Prostate gland (tissue), 2 donors: ENCODE measurements at places on chromosomes 7 and 10. TPM values are rescaled to one million over a fixed set of nuclear protein-coding genes. Genes with fewer than 3 reads are reported as not detected.
A peak's percentile ranks its signal among the peaks of the same experiment; 100 is the strongest.

- no peak overlapping the region for H3K27ac ChIP-seq
- no peaks in the 10 kb centered on the region for H3K36me3 ChIP-seq
- H3K4me1 ChIP-seq: peaks cover 3% of the 10 kb centered on the region
- H3K27me3 ChIP-seq: no peaks in the 10 kb centered on the region
- no peak for DNase-seq
- peak overlapping the region; percentile 50 for H3K4me3 ChIP-seq
Measured at GRCh38 chr10:89393898-89394297, 1.5 kb downstream of the IFIT1 start.

DNA sequence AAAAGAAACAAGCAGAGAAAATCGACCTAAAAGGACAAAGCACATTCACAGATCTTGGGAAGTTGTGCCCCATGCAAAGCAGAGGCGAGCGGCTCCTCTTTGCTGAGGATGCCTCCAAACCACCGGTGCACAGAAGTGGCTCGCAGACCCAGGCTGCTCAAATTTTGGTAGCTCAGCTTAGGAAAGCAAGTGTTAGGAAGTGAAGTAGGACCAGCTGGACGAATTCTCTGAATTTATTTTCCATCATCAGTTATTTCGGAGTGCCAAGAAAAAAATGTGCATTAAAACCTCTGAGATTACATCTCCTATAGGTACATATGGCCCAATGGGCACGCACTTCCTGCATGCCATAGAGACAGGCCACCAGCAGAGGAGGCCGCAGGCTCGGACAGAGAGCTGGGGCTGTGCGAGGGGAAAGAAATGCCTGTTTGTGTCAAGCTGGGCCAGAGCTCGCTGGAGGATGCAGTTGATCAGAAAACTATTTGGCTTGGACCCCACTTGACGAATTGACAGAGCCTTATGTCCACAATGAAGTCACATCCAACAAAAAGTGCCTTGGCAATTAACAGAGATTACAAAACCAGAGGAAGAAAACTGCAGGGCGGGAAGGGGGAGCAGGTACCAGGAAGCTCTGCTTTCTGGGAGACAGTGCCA, 122.3 kb upstream of the LYZL2 start:
- H3K4me1 ChIP-seq: no peaks in the 10 kb centered on the region
- DNase-seq: peak; percentile 31
- no peaks in the 10 kb centered on the region for H3K27me3 ChIP-seq
- H3K4me3 ChIP-seq: no peak overlapping the region

DNA sequence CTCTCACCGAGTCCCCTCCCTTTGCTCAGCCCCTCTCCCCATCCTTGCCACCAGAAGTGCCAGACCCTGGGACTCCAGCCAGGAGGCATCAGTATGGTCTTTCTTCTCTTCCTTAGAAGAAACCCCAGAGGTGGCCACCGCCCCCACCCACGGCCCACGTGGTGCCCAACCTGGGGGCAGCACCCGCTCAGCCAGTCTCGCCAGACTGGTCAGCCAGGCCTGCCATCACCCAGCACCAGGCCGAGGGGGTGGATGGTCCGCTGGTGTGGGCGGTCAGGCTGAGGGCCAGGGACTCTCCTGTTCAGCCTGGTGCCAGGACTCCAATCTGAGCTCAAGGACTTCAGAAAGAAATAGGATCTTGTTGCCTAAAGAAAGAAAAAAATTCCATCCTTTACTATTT, 5.8 kb upstream of the CLDN4 start:
- H3K36me3 ChIP-seq: no peaks in the 10 kb centered on the region
- no peak for DNase-seq
- H3K27me3 ChIP-seq: no peaks in the 10 kb centered on the region
- H3K27ac ChIP-seq: no peak overlapping the region
- H3K4me1 ChIP-seq: peaks cover 25% of the 10 kb centered on the region

DNA sequence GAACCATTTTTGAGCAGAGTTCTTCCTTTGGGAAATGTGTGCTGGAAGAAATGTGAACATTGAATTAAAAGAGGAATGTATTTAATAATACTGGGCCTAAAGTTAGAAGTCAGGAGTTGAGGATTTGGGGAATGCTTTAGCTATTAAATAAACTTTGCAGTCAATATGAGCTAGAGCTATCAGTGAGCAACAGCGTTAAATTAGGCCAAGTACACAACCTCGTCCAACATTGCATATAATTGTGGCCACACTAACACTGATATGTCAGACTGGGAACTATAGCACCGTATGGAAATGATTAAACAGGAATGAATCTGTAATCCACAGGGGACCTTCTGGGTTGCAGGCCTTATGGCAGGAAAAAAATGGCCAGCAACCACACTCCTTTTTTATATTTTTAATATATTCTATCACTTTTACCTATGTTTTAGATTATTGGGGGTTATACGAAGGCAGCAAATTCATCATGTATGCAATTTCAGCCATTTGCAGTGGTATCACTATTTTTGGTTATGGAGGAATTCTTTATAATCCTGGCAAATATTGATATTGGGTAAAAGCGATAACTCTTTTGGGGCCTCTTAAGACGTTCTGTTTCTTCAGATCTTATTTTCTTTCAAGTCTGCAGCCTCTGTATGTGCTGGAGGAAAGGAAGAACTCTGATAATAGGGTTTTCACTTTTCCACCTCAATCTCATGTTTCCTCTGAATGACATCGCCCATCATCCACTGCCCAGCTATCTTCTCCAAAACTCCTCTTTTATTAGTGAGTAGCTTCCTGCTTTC, 236.3 kb upstream of the PLXDC2 start:
- no peaks in the 10 kb centered on the region for H3K27me3 ChIP-seq
- H3K4me3 ChIP-seq: no peak overlapping the region
- no peaks in the 10 kb centered on the region for H3K36me3 ChIP-seq
- DNase-seq: no peak
- H3K4me1 ChIP-seq: no peaks in the 10 kb centered on the region

DNA sequence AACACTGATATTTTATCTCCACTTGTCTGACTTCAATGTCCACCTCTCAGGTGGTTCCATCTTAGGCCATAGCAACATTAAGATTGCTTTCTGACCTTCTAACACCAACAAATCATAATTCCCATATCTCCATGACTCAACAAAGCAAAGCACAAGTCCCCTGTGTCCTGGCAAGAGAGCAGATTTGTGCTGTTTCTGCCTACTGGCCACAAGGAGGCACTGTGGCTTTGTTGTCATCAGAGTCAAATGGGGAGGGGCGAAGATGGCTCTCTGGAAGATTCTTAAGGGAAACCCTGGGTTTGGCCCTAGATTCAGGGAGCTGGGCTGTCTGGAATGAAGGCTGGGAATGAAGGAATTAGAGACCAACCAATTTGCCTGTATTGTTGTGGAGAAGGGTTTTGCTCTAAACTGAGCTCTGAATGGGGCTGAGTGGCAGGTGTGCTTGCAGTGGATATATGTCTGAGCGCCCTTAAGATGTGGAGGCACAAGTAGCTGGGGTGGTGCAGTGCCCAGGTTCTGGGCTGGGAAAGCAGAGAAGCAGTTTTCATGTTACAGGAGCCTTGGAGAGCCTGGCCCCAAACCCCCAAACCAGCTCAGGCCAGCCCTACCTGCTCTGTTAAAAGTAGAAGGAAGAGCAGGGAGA, 154.8 kb upstream of the PRSS58 start:
- no peak overlapping the region for H3K4me3 ChIP-seq
- no peaks in the 10 kb centered on the region for H3K4me1 ChIP-seq
- DNase-seq: no peak
- H3K27me3 ChIP-seq: no peaks in the 10 kb centered on the region
- no peak overlapping the region for H3K27ac ChIP-seq

DNA sequence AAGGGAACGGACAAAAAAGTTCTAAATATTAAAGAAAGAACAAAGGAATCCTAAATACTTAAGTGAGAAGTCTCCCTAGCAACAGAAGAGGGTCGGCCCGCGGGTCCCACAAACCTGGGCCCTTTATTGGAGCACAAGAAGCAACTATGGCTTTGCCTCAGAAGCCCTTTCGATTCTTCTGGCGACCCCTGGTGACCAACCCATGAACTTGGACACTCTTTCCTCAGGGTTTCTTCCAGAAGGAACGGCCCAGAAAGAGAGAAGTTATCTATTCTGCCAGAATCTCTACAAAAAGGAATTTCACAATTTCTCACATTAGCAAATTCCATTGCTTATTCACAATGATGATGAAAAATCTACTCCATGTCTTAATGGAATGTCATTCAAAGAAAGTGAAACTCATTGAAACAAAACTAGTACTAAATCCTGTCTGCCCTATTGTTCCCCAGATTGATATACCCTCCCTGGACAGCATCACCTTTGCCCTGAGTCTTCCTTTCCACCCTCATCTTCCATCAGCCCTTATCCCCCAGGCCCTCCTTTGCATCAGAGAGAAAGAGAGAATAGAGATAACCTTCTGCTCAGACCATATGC, 43.7 kb downstream of the CPVL start:
- no peaks in the 10 kb centered on the region for H3K4me1 ChIP-seq
- no peaks in the 10 kb centered on the region for H3K27me3 ChIP-seq
- DNase-seq: peak; percentile 55
- H3K27ac ChIP-seq: no peak overlapping the region
- H3K36me3 ChIP-seq: no peaks in the 10 kb centered on the region

GRCh38 chr7:19249281-19249680, 104.1 kb upstream of the FERD3L start:
- no peak overlapping the region for H3K4me3 ChIP-seq
- H3K27me3 ChIP-seq: no peaks in the 10 kb centered on the region
- DNase-seq: no peak
- H3K36me3 ChIP-seq: no peaks in the 10 kb centered on the region
- no peaks in the 10 kb centered on the region for H3K4me1 ChIP-seq

DNA sequence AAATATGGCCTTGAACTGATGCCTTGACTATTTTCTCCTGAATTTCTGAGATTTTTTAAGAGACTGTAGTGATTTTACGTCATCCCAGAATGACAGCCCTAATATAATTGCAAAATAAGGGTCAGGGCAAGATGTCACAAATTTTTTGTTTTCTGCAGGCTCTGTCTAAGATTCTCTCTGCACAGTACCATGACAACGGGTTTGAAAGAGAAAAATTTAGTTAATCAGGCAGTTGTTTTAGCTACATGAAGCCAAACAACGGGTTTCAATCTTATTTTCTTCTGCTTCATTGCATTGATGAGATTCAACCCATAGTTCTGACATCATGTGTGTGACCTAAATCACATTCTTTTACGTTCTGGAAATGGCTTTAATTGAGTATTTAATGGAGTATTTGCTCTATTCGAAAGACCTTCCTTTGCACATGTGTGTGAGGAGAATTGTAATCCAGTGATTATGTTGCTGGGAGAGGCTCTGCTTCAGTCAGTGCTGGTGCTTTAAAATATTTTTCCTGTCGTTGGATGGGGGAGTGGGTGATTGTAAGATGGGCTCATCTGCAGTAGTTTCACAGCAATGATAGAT, 118.0 kb upstream of the RHOBTB1 start:
- no peaks in the 10 kb centered on the region for H3K36me3 ChIP-seq
- DNase-seq: no peak
- H3K4me1 ChIP-seq: no peaks in the 10 kb centered on the region
- H3K27me3 ChIP-seq: no peaks in the 10 kb centered on the region

DNA sequence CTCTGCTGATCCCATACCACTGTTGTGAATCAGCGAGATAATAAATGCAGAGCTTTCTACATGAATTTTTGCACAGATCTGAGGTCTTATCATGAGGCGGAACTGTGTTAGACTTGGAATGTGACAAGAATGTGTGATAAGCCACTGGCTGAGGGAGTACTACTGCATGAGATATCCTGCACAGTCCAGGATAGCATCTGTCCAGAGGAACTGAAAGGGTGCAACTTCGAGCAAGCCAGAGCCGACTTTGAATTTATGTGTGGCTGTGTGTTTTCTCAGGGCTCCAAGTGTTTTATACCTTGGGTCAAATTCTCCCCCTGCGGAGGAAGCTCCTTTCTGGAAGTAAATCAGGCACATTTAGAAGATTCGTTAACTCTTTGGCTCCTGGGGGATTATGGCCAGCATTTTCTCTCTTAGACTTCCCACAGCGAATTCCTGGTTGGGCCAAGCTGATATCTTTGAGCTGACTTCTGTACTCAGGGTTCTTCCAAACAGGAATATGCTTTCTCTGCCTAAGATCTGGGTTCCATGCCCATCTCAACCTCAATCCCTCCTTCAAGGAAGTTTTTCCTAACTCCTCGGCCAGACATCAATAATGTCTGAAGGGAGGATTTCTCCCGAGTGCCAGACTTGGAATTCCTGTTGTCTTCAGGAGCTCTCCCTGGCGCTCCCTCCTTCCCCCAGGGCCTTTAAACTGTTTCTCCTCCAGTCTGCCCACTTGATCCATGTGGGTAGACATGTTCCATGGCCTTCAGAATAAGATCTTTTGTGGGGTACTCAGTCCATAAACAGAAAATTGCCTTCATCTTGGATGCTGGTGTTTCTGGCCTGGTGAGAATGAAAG, 2.5 kb upstream of the MEST start:
- no peaks in the 10 kb centered on the region for H3K27me3 ChIP-seq
- no peak overlapping the region for H3K4me3 ChIP-seq
- H3K4me1 ChIP-seq: peaks cover 4% of the 10 kb centered on the region
- no peak overlapping the region for H3K27ac ChIP-seq
- no peaks in the 10 kb centered on the region for H3K36me3 ChIP-seq

GRCh38 chr7:3486841-3487240, 185.8 kb downstream of the SDK1 start:
- no peak for DNase-seq
- H3K36me3 ChIP-seq: no peaks in the 10 kb centered on the region
- H3K4me1 ChIP-seq: no peaks in the 10 kb centered on the region
- no peak overlapping the region for H3K4me3 ChIP-seq
- H3K27ac ChIP-seq: no peak overlapping the region

Gene NKX2-3
- not detected for total RNA-seq

Gene DTX2
- 142 TPM for total RNA-seq

Gene SSC4D
- 1.0 TPM for total RNA-seq

Gene C10orf62
- total RNA-seq: not detected

Gene TRIM50
- 5.1 TPM for total RNA-seq
